OCI-M1 (cell line): ENCODE measurements at places on chromosomes 2 and 18.

DNA sequence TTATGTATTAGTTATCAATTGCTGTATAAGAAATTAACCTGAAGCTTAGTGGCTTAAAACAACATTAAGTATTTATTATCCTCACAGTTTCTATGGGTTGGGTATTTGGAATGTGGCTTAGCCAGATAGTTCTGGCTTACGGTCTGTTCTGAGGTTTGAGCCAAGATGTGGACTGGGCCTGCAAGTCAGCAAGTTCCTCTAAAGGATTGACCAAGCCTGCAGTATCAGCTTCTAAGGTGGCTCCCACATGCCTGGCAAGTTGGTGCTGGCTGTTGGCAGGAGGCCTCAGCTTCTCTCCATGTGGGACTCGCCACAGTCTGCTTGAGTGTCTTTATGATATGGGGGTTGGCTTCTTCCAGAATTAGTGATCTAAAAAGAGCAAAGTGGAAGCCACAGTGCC lies 45.0 kb upstream of the TCF4 start:
- DNase-seq: peak; percentile 38

DNA sequence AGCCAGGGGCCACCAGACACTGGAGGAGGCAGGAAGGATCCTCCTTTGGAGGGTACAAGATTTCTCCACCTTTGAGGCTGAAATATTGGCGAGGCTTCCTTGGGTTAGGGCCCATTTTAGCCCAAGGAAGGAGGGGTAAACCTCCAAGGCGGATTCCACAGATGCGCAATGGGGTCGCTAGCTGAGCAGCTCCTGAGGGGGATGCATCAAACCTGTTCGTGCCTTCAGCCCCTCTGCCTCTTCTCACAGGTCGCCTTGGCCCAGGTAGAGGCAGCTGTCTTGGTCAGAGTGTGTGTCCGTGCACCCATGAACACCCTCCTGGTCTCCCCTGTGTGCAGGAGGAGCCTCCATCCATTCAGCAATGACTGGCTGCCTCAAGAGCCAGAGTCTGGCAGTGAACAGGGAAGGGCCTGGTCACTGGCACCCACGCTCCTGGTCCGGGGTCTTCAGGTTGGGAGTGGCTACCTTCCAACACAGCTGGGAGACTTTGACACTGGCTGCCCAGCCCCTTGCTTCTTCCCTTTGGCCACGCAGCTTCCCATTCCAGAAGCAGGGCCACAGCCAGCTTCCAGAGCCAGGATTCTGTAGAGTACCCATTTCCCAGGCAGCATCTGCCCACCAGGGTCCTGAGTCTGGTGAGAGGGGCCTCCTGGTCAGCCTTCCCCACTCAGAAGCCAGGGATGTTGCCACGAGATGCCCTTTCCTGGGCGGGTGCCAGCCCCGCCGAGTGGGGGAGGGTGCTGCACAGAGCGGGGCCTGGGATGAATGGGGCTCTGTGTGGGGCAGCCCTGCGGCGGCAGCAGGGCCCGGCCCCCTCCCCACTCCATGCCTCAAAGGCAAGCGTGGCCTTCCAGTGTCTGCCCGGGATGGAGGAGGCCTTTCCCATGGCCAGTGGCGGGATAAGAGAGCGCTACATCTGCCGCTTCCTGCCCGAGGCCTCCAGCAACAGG lies 95.8 kb upstream of the GPC1 start:
- DNase-seq: no peak

DNA sequence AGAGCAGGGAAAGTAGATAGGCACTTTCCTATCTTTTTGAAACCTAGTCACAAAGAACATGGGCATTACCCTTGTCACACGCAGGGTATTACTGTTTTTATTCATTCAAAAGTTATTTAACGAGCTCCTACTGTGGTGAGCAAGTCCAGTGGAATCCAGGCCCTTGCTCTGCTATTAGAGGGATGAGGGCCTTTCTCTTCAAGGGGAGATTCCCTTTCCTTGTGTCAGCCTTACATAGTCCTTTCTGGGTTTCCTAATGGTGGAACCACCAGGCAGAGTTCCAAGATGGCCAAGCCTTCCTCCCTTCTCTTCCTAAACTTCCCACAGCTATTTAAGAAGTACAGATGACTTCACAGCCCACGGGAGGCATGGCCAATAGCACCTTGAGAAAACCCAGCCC lies 64.6 kb downstream of the SPTBN1 start:
- no peak for DNase-seq

- no peak for DNase-seq
Measured at GRCh38 chr18:7304061-7304370, 73.1 kb downstream of the LRRC30 start.

GRCh38 chr2:141260911-141261310 lies 869.9 kb downstream of the LRP1B start:
- DNase-seq: no peak

- no peak for DNase-seq
Measured at GRCh38 chr2:12720754-12721378, 4.1 kb downstream of the TRIB2 start.

GRCh38 chr2:122205641-122206040 lies 450.2 kb downstream of the TSN start:
- no peak for DNase-seq

DNA sequence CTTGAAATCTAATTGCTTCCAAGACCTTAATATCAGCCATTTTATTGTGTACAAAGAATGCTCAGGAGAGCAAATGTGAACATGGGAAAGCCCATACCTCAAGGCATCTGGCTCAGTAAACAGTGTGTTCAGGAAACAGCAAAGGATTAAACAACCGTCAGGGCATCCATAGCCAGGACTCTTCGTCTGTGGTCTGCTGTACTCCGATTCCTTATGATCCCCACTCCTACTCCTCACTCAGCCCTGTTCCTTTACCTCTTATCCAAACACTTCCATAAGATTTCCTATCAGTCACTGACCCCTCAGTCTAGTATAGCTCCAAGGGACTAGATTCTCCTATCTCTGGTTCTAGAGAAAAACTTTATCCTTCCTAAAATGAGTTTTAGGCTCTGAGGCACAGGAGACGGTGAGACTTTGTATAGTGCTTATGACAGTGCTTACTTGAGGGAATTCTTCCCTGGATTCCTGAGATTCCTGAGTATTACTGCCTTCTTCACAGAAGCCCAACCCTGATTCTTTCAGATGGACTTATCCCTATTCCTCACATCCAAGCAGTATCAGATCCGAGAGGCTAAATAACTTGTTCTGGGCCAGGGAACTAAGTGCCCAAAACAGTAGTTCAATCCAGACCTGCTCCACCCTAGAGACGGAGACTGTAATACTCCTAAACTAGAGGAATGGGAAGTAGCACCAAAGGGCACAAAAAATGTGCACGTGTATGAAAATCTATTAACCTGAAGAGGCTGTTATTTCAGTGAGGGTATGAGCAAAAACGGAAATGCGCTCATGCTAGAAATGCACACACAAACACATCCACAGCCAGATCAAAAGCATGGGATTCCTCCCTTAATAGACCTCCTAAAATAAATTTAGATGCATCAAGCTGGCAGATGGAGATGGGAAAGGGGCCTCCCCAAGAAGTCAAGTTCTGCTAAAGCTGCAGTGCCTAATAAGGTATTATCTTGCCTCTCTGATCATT lies 42.1 kb upstream of the SIGLEC15 start:
- DNase-seq: peak; percentile 11

- no peak for DNase-seq
Measured at GRCh38 chr2:19169134-19169768, 189.2 kb downstream of the OSR1 start.

DNA sequence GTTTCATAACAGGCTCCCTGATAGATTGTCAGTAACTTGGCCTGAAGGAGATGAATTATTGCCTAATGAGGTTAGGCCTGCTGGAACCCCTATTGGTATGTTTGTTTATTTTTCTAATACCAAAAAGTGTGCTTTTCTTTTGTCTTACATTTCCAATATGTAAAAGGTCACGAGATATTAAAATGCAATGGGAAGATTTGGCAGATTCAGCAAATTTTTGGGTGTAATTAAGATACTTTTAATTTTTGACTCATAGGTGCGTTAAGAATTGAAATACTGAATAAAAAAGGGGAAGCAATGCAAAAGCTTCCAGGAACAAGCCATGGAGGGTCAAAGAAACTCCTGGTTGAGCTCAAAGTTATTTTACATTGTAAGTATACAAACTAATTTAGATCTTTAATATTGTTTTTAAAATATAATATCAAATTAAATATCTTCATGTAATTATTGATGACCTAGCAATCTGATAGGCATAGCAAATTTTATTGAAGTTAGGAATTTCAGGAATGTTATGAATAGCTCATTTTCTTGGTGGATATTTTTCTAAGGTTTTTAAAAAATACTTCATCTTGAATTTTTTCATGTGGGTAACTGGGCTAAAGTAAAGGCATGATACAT lies 52.1 kb downstream of the SMCHD1 start:
- no peak for DNase-seq

DNA sequence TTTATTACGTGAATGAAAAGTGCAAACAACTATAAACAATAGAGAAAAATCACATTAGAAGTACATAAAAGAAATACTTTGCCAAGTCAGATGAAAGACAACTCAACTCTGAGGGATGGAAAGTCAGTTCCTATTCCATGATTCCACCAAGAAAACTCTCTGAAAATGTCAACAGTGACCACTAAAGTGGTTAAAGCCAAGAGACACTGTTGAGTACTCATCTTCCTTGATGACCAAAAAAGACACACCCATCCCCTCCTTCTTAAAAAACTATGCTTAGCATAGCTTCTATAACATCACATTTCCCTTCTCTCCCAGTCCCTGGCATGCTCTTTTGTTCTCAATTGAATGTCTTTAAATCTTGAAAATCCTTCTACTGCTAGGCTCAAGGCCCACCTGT lies 160.0 kb downstream of the TCF4 start:
- DNase-seq: no peak

GRCh38 chr2:188395903-188396689 lies 104.4 kb downstream of the GULP1 start:
- peak; percentile 25 for DNase-seq

GRCh38 chr2:236001166-236001828 lies 166.9 kb downstream of the GBX2 start:
- no peak for DNase-seq

DNA sequence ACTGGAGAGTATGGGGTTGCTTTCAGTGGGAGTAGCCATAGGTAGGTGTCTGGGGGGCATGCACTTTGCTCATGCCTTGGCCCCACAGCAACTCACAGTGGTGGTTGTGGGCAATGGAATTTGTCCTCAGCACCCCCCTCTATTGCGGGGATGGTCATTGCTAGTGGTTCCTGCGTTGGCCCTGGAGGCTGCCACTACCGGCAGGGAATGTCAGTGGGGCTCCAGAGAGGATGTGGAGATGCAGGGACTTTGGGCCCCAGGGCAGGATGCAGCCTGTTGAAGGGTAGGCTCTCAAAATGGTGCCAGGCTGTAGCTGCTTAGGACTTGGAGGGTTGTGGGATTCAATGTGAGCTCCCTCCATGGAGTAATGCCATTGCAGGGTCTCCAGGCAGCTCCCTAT lies 125.0 kb downstream of the XRCC5 start:
- DNase-seq: no peak

GRCh38 chr2:30772021-30772705 lies 35.1 kb downstream of the CAPN13 start:
- no peak for DNase-seq

DNA sequence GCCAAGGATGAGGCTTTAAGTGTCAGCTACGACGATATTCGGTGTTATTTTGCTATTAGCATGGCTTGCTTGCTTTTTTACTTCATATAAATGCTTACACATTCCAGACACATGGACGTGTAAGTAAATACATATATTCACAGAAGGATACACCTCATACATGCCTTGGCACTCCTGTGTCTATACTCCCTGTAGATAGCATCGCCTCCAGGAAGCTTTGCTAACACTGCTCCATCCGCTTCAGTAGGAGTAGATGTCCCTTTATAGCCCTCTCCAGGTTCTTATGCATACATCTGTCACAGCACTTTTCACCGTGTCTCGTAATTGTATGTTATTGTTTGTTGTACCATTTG lies 27.5 kb upstream of the KCTD1 start:
- DNase-seq: no peak

- no peak for DNase-seq
Measured at GRCh38 chr18:38494065-38494464, 928.5 kb upstream of the CELF4 start.

- no peak for DNase-seq
Measured at GRCh38 chr18:58276789-58277739, 233.0 kb downstream of the NEDD4L start.

- no peak for DNase-seq
Measured at GRCh38 chr2:174399171-174399570, 3.6 kb downstream of the SCRN3 start.

- DNase-seq: no peak
Measured at GRCh38 chr2:2876331-2877221, 501.0 kb downstream of the EIPR1 start.

GRCh38 chr2:47096451-47096850 lies 58.7 kb downstream of the STPG4 start:
- no peak for DNase-seq

- DNase-seq: no peak
Measured at GRCh38 chr2:218957671-218958070, 1.8 kb upstream of the CDK5R2 start.

- peak; percentile 21 for DNase-seq
Measured at GRCh38 chr18:55090564-55091188, 131.4 kb upstream of the CCDC68 start.

DNA sequence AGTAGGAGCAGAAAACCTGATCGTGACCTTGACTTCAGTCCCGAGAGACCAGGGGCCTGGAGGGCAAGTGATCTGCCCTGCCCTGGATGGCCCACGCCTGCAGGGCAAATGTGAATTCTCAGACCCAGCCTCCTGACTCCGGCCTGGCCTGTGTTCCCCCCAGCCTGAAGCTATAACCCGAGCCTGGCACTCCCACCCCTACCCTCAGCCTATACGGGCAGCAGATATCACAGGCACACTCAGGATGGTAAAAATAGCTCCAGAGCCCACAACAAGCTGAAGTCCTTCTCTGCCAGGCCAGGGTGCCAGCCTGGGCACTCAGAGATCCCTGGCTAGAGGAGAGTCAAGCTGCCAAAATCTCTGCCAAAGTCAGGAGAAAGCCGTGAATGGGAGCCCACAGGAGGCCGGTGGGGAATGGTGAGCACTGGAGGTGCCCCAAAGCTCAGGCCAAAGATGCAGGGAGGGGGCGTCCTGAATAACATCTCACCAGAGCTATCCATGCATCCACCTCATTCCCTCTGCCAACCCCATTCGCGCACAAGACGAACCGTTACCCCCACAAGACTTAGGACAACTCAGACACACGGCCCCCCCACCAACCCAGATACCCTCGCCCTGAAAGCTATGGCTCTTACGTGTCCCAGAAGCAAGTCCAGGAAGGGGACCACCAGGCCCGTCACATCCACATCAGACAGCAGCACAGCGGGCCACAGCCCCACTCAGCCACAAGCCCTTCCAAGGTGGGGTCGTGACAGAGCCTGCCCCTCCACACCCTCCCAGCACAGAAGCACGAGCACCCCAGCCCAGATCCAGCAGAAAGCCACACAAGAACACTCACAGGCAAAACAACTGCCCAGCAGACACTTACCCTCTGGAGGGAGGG lies 144.9 kb downstream of the TNS1 start:
- DNase-seq: no peak

- peak; percentile 91 for DNase-seq
Measured at GRCh38 chr2:176454893-176455815, 185.9 kb downstream of the MTX2 start.

GRCh38 chr2:139394801-139395200 lies 614.6 kb upstream of the NXPH2 start:
- no peak for DNase-seq
